Stimulated activated CD4-positive, alpha-beta T cell treated with anti-CD3 and anti-CD28 coated beads, Interleukin-15, amount 100 ng/mL, for 48 hours (primary cell): ENCODE measurements at places on chromosomes 3 and 15.

- DNase-seq = no peak
Observed at GRCh38 chr15:44340410-44340809, 51.9 kb downstream of the GOLM2 start.

DNA sequence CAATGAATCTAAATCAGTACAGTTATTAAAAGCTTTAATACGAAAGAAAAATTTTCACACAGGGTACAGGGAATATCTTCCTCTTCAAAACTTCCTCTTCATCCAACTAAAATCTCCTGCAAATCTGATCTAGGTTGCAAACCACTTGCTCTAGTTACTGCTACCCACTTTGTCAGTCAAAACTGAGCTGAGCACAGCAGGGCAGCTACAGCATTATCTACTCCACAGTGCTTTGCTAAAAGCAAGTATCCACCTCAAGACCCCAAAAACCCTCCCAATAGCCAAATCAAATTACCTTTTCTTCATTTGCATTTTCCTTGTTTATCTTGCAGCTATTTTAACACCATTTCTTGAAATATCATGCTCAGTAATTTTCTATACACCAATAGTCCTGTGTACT, 14.7 kb downstream of the ZNF280D start:
- DNase-seq = no peak

DNA sequence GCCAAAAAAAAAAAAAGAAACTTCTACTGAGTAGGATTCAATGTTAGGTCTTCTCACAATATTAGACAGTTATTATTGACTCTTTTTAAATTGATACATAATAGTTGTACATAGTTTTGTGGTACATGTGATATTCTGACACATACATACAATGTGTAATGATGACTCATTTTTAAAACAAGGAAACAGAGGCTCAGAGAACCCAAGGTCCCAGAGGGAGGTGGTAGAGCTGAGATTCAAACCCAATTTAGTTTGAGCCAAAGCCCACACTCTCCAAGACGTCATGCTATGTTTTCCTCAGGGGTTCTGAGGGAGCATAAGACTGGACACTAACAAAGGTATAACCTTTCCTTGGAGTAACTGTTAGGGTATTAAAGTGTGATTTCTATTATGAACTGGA, 40.6 kb downstream of the MYO5C start:
- no peak for DNase-seq

DNA sequence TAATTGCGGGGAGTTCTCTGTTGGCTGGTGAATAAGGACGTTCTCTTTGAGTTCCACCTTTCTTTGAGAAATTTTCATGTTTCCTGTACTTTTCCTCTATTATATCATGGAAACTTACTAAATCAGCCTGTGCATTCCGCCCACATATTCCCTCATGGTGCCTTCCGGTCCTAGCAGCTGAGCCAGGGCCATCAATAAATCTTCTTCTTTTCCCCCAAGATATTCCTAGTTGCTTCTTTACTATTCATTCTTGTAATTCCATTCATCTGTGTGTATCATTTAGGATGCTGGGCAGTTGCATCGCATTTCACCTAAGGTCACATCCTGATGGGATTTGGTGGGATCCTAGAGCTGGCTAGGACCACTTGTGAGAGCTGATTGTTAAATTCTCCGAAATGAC, 139.2 kb downstream of the RBMS3 start:
- no peak for DNase-seq

- no peak for DNase-seq
Observed at GRCh38 chr3:43255662-43256061, 30.7 kb upstream of the SNRK start.

GRCh38 chr15:79394231-79394630, 37.9 kb upstream of the MINAR1 start:
- DNase-seq = no peak

GRCh38 chr3:37700466-37701248, 161.0 kb upstream of the CTDSPL start:
- no peak for DNase-seq

GRCh38 chr15:31162721-31163510, 61.4 kb upstream of the TRPM1 start:
- no peak for DNase-seq

DNA sequence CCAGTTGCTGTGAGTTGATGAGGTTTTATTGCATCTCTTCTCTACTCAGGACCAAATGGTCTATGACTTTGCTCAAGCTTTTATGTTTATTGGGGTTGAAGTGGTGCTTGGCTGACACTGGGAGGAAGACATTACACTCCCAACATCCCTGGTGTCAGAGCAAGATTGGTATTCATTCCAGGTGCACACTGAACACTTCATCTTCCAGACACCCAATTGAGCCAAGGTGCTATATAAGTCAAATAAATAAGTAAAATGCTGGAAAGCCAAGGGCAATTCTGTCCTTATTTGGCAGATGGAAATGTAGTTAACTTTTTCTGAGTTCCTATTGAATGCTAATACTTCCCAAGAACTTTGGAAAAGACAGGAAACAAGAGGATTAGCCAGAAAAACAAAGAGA, 53.2 kb upstream of the CDV3 start:
- DNase-seq = no peak

- DNase-seq = peak; percentile 62
Observed at GRCh38 chr3:52533623-52534280, at the start of gene NT5DC2. NT5DC2 (minus strand) TSS chr3:52533857; CDS start chr3:52533737, 120 bp downstream.

DNA sequence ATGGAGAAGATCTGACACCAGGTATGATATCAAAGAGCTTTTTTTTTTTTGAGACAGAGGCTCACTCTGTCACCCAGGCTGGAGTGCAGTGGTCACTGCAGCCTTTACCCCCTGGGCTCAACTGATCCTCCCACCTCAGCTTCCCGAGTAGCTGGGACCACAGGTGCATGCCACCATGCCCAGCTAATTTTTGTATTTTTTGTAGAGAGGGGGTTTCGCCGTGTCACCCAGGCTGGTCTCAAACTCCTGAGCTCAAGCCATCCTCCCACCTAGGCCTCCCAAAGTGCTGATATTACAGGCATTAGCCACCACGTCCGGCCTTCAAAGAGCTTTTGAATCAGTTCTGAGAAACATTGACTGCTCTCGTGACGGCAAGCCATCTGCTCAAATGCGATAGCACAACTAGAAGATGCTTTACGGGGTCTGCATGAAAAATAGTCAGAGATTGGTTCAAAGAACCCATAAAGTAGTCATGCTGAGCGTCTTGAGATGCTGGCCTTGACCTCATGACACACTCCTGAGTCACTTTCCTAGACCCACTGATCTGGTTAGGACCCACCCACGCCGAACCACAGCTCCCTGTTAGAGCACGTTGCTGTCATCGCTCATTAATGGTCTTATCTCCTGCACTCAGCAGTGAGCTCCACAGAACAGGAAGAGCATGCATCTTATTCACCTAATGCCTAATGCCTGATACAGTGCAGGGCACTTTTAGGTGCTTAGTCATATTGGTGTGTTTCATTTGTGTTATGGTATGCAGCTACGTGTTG, 57.0 kb upstream of the NR2F2 start:
- DNase-seq = peak; percentile 7

DNA sequence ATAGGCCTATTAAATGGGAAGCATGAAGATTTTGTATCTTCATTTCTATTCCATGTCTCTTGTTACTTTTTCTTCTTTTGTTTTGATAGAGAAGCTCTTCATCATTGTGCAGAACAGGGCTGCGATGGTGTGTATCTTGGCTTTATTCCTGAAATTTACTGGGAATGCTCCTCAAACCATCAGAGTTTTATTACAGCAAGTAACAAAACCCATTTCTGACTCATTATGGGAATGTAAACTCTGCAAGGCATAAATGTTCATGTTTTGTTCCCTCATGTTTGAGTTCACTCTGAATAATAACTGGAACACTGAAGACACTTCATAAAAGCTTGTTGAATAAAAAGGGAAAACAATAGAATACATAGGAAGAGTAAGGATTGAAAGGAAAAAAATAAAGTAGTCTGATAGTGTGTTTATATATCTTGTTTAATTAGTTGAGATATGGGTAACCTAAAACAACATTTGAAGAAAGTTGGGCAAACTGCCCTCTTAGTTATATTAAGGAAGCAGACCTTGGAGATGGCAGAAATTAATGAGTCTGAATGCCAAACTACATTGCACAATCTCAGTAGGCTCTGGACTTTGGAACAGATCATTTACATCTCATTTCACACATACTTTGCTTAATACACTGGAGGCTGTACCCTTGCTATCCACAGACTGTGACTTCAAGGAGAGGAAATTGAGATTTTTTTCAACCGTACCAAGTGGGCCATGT, 521.5 kb downstream of the GRM7 start:
- no peak for DNase-seq

DNA sequence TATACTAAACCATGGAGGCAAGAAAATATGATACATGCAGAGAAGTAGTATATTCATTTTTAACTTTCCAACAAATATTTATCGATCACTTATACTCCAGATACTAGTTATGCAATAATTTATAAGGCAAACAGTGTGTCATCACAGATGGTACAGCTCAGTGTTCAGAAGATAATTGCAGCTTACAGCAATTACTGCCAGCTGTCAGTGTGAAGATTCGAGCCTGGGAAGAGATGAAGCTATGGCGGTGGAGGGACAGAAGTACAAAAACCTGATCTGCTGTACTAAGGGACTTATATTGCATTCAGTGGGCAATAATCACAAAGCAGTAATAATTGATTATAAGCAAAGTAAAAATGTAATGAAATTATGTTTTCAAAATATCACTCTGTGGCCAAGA, 170.6 kb upstream of the EPHA3 start:
- DNase-seq = no peak

DNA sequence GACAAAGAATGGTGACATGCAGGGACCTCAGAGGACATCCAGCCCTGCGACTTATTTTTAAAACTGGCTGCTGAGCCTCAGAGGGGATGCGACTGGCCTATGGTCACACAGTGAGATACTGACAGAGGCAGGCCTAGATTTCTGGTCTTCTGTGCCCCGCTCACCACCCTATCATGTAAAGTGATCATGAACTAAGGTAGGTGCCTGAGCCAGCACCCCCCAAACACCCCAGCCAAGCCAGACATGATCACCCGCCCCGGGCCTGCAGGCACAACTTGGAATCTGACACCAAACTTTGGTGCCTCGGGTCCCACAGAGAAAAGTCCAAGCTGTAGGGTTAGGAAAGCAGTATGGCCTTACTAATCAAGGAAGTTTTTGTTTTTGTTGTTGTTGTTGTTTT, 33.9 kb upstream of the HHATL start:
- DNase-seq = no peak

GRCh38 chr3:197742787-197743186, 6.1 kb upstream of the RUBCN start:
- DNase-seq = no peak

GRCh38 chr15:48992545-48992944, 28.8 kb upstream of the SHC4 start:
- DNase-seq = no peak
